ENCODE measurements at places on chromosomes 4 and X.

DNA sequence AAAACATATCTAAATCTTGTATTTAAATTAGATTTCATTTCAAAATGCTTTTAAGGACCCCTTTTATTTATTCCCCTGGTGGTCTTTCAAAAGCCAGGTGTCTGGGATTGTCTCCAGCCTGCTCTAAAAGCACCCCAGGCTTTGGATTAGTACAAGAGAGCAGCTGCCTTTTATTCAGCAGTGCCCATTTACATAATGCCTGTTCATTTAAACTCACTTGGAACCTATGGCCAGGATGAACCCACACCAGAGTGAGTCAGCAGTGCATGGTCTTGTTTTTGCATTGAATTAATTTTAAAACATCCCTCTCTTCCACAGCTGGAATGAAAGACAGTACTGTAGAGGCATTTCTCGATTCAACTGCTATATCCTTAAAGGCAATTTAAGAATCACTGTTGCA is 64.1 kb upstream of the TENM3 start:
- DNase-seq: no peak

- DNase-seq: no peak
Measured at GRCh38 chrX:69085826-69086225, 79.4 kb downstream of the PJA1 start.

- DNase-seq: no peak
Measured at GRCh38 chr4:163353054-163353453, 9.4 kb downstream of the NPY5R start.

- peak; percentile 54 for DNase-seq
Measured at GRCh38 chr4:1410491-1411325, 4.5 kb upstream of the NKX1-1 start.

GRCh38 chr4:6680372-6681034 is 13.2 kb upstream of the S100P start:
- no peak for DNase-seq

GRCh38 chr4:136112116-136112515 is 1420.2 kb downstream of the PCDH18 start:
- DNase-seq: no peak

GRCh38 chr4:1003271-1004070 is 8.0 kb upstream of the FGFRL1 start:
- DNase-seq: no peak

GRCh38 chrX:54564936-54565335 is 34.9 kb downstream of the GNL3L start:
- DNase-seq: no peak

GRCh38 chr4:41039317-41039716 is 175.0 kb downstream of the APBB2 start:
- no peak for DNase-seq
